RWPE1 (cell line): ENCODE measurements at places on chromosomes 6 and 20.

DNA sequence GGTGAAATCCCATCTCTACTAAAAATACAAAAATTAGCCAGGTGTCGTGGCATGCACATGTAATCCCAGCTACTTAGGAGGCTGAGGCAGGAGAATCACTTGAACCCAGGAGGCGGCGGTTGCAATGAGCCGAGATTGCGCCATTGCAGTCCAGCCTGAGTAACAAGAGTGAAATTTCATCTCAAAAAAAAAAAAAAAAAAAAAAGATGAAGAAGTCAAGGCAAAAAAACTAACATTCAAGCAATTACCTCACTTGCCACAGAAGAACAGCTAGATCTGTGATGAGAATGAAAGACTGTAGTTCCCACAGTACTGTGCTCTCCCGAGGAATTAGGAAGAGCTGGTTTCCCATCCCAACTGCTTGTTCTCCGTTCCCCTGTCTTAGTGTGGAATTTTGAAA lies 144.7 kb upstream of the ECI2 start:
- no peak for DNase-seq

GRCh38 chr6:129965096-129965495 lies 53.3 kb upstream of the L3MBTL3 start:
- no peak for DNase-seq

- no peak for DNase-seq
Measured at GRCh38 chr6:34347303-34347702, 45.2 kb downstream of the NUDT3 start.

DNA sequence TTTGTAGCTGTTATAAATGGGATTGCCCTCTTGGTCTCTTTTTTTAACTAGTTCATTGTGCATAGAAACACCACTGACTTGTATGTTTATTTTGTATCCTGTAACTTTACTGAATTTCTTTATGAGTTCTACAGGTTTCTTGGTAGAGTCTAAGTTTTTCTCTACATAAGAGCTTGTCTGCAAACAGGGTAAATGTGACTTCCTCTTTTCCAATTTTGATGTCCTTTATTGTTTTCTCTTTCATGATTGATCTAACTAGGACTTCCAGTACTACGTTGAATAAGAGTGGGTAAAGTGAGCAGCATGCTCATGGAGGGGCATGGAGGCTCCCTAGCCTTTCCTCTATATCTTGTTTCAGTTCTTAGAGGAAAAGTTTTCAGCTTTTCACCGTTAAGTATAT lies 3.0 kb upstream of the WFDC10A start:
- no peak for DNase-seq

DNA sequence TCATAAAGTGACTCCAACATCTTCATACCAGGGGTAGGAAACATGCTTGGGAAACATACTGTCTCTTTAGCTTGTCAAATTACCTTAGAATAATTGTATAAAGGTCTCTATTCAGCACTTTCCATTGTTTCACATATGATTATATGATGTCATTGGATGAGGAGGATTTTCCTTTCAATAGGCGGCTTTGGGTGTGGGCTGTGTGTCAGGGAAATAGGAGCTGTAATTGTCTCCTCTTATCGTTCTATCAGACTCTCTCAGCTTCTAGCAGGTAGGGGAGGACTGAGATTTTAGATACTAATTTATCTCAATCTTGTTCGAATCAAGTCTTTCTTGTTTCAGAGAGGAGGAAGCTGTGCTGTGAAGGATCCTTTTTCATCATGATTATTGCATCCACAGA lies 179.4 kb upstream of the OLIG3 start:
- no peak for DNase-seq
